Lower lobe of right lung (tissue), 2 donors: ENCODE measurements at places on chromosomes 3 and 15. TPM values are rescaled to one million over a fixed set of nuclear protein-coding genes. Genes with fewer than 3 reads are reported as not detected.

C3orf52 gene
- total RNA-seq, result 16.4 TPM

CALML4 gene
- 7.3 TPM for total RNA-seq

FES gene
- total RNA-seq, result 51.0 TPM

ADGRG7 gene
- total RNA-seq, result not detected

FGF12 gene
- total RNA-seq, result 3.9 TPM
